Body of pancreas (tissue), 4 donors: ENCODE measurements at places on chromosomes 6 and 20. TPM values are rescaled to one million over a fixed set of nuclear protein-coding genes. Genes with fewer than 3 reads are reported as not detected.

DNA sequence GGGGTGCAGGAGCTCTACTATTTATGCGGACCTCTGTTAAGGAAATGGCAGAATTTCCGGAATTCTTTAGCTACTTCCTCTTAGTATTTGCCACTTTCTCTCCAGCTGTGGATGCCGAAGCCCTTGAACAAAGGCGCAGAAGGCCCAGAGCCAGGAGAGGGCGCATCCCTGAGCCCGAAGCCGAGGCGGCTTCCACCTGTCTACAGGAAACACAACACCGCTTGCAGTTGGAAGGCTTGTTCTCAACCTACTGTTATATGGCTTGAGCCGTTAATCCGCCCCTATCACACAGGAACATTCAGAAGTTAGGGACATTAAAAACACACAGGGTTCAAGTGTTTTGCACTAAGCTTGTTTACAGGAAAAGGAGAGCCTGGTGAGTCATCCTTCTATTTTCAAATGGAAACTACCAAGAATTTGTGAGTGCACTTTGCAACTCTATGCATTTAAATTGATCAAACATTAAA lies 417.1 kb downstream of the BCKDHB start:
- no peak overlapping the region for H3K4me3 ChIP-seq
- H3K27me3 ChIP-seq: no peaks in the 10 kb centered on the region
- DNase-seq: no peak
- H3K36me3 ChIP-seq: no peaks in the 10 kb centered on the region
- H3K4me1 ChIP-seq: peaks cover 21% of the 10 kb centered on the region
- H3K27ac ChIP-seq: no peak overlapping the region

GRCh38 chr6:67880939-67881705 lies 754.0 kb upstream of the ADGRB3 start:
- H3K4me1 ChIP-seq: no peaks in the 10 kb centered on the region
- DNase-seq: no peak
- H3K4me3 ChIP-seq: no peak overlapping the region
- no peaks in the 10 kb centered on the region for H3K27me3 ChIP-seq

- DNase-seq: no peak
- no peak overlapping the region for H3K27ac ChIP-seq
- no peaks in the 10 kb centered on the region for H3K36me3 ChIP-seq
Measured at GRCh38 chr20:5077761-5078387, 41.9 kb downstream of the PCNA start.

DNA sequence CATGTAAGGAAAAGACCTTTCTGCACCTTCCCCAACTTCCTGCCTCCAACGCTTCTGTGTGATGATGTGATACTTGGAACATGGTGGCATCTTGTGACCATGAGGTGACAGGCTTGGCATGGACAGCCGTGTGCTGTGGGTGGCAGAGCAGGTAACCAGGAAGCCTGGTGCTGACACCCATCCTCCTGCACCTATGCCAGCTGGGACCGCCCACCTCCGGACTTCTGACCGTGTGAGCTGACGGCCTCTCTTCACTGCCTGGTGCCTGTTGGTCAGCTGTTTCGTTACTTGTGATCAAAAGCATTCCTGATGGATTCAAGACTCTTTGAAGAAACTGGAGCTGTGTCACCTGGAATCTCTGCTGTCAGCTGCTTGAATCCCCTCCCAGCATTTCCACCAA lies 70.3 kb downstream of the TMEM242 start:
- H3K4me1 ChIP-seq: no peaks in the 10 kb centered on the region
- no peak overlapping the region for H3K4me3 ChIP-seq
- no peaks in the 10 kb centered on the region for H3K27me3 ChIP-seq

- no peak overlapping the region for H3K27ac ChIP-seq
- no peak for DNase-seq
- H3K4me1 ChIP-seq: no peaks in the 10 kb centered on the region
- H3K36me3 ChIP-seq: no peaks in the 10 kb centered on the region
- H3K4me3 ChIP-seq: no peak overlapping the region
- H3K27me3 ChIP-seq: no peaks in the 10 kb centered on the region
Measured at GRCh38 chr20:24662322-24662721, 192.9 kb downstream of the SYNDIG1 start.

DNA sequence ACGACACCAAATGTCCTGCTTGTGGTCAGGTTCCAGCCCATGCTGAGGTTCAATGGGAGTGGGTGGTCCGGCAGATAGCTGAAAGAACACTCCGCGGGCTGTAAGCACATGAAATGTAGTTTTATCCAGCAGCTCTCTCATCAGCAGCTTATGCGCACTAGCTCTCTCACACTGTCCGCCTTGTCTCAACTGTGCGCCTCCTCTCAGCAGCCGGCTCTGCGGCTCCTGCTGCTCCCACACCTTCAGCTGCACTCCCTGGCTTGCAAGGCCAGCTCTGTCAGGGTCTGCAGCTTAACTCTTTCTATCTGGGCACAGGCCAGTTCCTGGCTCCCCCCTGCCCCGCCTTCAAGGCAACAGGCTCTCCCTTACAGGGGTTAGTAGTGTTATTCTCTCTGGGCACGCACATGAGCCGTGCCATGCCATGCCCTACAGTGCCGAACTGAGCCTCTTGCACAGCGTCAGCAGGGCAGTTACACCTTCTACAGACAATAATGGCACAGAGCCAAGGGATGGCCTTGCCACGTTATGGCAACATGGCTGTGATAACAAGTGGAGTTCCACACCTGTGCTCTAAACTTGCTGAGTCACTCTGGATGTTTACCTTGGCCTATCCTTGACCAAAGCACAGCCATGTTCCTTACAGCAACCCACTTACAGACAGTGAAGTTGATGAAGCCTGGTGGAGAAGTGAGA lies 84.0 kb upstream of the LRFN2 start:
- no peaks in the 10 kb centered on the region for H3K36me3 ChIP-seq
- no peaks in the 10 kb centered on the region for H3K27me3 ChIP-seq
- H3K27ac ChIP-seq: no peak overlapping the region
- no peaks in the 10 kb centered on the region for H3K4me1 ChIP-seq
- no peak overlapping the region for H3K4me3 ChIP-seq
- peak; percentile 20 for DNase-seq

- no peaks in the 10 kb centered on the region for H3K4me1 ChIP-seq
- no peaks in the 10 kb centered on the region for H3K27me3 ChIP-seq
- H3K4me3 ChIP-seq: no peak overlapping the region
Measured at GRCh38 chr6:21998582-21998981, 298.3 kb downstream of the PRL start.

The TRAPPC3L gene
- not detected for total RNA-seq

The PRSS16 gene
- total RNA-seq: 10.9 TPM

The DNAH8 gene
- total RNA-seq: not detected
